Stimulated activated naive CD8-positive, alpha-beta T cell treated with anti-CD3 and anti-CD28 coated beads, Interleukin-15, amount 100 ng/mL, for 72 hours (primary cell): ENCODE measurements at places on chromosomes 2 and 18.

DNA sequence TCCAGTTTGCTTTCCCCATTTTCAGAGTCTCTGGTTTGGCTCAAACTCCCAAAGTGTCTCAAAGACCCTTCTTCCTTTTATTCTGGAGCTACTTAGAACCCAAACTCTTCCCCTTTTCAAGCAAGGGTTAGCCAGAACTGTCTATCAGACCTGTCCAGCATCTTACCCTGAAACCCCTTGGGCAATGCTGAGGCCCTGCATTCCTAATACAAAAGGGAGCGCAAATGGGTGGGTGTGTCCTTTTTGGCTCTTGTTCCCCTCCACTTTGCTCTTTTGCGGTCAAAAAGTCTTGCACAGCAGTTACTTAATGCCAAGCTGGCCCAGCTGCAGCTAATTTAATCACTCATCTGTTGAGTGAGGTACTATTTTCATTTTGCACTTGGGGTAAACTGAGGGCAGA, 231.2 kb upstream of the FOSL2 start:
- no peak for DNase-seq

DNA sequence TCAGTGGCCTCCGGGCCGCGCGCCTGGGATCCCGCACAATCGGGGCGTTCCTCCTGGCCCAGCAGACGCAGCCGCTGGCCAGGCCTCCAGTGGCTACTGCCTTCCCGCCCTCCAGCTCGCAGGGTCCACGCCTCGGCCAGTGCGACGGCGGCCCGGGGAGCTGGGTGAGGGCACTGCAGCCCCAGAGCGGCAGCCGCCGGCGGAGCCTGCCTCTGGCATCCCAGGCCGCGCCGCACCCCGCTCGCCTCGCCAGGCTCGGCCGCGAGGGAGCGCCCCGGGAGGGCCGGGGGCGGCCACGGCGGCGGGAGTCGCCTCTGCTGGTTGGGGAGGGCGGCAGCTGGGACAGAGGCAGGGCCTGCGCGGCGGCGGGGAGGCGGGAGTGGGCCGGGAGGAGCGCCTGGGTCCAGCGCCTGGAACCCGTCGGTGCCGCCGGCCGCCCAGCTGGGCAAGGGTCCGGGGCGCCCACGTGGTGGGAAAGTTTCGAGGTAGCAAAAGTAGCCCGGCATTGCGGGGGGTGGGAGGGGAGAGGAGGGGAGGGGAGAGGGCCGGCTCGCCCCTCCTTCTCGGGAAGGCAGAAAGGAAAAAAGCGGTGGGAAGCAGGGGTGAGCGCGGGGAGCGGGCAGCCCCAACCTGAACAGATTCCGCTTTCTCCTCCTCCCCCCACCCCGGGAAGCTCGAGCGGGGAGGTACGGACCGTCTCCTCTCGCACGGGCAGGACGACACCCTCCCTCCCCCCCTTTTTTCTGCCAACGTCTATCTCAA, 1.5 kb upstream of the INHBB start:
- no peak for DNase-seq

DNA sequence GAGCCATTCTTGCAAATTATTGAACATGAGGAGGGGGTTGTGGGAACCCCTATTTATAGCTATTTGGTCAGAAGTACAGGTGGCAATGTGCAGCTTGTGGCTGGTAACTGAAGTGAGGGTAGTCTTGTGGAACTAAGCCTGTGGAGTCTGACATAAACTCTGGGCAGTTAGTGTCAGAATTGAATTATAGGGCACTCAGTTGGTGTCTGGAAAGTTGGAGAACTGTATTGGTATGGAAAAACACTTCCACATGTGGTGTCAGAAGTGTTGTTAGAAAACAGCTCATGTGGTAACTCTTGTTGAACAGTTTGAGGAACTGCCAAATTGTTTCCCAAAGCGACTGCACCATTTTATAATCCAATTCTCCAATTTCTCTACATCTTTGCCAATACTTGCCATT, 7.5 kb downstream of the RALBP1 start:
- DNase-seq, result no peak

- DNase-seq, result no peak
Measured at GRCh38 chr2:51297488-51297887, 265.6 kb upstream of the NRXN1 start.
